ENCODE measurements at places on chromosomes 5 and 9.

DNA sequence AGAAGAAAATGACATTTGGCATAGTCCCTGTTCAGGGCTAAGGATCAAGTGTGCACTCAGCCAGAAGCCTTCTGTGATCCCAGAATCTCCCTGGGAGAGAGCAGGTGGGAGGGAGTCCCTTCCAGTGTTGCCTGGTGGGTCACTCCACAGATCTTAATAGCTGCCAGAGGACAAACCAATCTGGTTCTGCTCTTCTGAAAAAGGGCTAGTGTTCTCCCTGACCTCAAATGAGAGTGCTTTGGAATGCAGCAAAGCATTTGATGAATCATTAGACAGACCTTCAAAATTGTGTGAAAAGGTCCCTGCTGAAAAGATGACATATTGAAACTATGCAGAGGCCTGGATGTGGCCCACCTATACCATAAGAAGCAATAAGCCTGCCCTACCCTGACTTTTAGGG lies 339.7 kb downstream of the TMEM232 start:
- no peak for DNase-seq

- no peak for DNase-seq
Observed at GRCh38 chr9:98171176-98171925, 21.1 kb downstream of the CORO2A start.

GRCh38 chr9:127755061-127756060 lies 20.3 kb upstream of the TOR2A start:
- no peak for DNase-seq

- DNase-seq: no peak
Observed at GRCh38 chr9:20551835-20552234, 70.5 kb downstream of the MLLT3 start.

DNA sequence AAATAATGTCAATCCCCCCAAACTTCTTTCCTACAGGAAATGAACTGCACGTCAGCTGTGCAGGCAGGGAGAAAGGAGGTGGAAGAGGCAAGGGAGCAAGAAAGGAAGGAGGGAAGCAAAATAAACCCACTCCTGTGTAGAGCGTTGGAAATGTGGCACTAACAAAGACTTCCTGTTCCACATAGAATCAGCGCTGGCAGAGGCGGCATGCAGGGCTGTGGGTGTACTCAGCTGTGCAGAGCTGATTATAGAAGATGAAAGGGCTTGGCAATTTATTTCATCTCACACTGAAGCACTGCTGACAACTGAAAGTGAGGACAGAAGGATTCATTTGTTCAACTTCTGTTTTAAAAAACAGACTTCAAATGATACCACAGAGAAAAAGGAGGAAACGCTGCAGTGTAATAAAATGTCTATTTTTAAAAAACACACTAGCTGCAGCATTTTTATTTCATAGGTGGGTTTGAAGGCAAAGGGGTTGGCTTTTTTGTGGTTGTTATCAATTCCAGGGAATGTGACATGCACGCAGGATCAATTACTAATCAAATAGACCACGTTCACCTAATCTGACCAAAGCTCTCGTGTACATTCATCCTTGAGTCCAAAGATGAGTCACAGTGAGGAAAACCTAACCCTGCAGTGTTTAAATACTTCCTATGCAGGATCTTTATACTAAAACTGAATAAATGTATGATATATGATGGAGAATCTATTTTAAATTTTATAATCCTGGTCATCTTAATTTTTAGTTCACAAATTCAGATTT lies 583.5 kb downstream of the ZNF608 start:
- no peak for DNase-seq

DNA sequence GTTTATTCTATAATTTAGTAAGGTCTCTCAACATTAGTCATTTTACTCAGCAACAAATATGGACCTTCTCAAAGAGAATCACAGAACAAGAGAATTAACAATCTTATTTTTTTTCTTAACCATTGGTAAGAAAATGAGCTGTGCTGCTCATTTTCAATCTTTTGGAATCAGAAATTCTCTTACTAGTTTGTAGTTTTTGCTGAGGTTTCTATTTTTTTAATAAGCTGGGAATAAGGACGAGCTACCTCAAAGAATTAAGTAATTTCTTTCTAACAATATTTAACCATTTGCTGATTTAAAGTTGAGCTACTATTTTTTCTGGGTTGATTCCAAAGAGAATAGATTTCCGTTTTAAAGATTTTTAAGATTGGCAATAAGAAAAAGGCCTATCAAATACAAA lies 44.2 kb downstream of the PLGRKT start:
- no peak for DNase-seq

GRCh38 chr5:9431496-9432258 lies 114.2 kb downstream of the SEMA5A start:
- no peak for DNase-seq

Data from RKO (cell line).